ENCODE measurements at places on chromosomes 3 and 15. TPM values are rescaled to one million over a fixed set of nuclear protein-coding genes. Genes with fewer than 3 reads are reported as not detected.

ABHD17C gene
- total RNA-seq, result 0.96 TPM

SNUPN gene
- total RNA-seq, result 6.7 TPM

TMEM108 gene
- not detected for total RNA-seq

SKOR1 gene
- total RNA-seq, result not detected

DUOXA2 gene
- 0.32 TPM for total RNA-seq

- DNase-seq, result no peak
These were observed 532.7 kb downstream of the SOX2 start for GRCh38 chr3:182244222-182244971.

DNA sequence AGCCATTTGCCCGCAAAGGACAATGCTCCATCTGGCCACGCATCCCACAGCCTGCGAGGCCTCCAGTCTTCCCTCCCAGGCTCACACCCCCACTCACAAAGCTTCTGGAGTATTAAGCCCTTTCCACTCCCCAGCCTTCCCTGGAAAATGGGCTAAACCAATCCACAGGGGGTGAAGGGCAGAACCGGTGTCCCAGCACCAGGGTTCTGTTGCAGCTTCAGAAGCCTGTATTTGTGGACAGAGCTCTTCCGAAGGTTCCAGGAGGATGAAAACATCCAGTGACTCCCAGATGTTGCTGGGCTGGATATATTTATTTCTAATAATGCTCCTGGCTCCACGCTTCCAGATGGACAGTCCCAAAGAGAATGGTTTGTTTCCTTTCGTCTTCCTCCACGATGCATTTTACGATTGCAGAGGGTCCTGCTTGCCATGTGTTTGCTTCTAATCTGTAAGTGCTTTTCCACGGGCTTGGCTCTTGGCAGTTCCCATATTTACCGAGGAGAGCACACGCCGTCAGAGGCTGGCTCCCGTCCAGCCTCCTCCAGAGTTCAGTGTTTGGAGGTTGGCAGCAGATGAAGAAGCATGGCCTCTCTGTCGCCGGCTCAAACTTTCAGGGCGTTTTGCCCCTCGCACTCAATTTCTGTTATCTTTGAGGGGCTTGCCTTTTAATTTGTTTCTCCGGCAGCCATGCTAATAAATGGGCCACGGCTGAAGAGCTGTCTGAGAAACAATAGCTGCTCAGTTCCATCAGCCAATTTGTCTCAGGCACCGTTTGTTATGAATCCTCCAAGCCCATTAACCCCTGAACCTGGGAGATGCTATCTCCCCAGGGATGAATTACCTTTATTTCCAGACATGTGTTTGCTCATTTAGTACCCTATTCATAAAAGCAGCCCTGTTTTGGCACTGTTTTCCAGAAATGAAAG lies 367.9 kb upstream of the PROK2 start:
- DNase-seq, result peak; percentile 84

- DNase-seq, result no peak
These were observed 65.5 kb downstream of the SMAD3 start for GRCh38 chr15:67130673-67131601.

DNA sequence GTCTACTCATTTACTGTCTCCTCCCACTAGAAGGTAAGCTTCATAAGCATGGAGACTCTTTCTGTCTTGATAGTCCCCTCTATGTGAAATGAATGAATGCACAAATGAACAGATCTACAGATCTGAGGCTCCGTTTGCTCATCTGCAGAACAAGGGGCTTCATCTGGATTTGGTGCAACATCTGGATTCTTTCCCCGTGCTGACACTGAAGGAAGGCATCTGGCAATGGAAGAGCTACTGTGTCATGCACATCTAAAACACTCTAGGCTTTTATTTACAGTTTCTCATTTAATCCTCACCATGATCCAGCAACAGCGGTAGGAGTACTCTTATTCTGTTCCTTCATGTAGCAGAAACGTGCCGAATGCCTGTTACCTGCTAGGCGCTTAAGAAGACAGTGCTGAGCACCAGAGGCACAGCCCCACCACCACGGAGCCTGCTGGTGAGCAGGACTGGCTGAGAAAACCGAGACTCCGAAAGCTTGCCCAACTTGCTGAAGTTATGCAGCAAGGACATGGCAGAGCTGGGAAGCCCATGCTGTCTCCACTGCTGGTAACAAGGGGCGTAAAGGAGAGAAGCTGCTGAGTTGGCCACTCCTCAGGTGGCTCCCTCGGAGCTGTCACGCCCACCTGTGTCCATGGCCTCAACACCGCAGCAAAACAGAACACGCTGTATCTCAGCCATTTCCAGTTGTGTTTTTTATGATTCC lies 31.1 kb downstream of the LSM3 start:
- DNase-seq, result no peak

GRCh38 chr3:127732879-127733350 lies 60.2 kb downstream of the ABTB1 start:
- DNase-seq, result no peak

- DNase-seq, result no peak
These were observed 20.3 kb upstream of the CSPG4 start for GRCh38 chr15:75732809-75733451.

DNA sequence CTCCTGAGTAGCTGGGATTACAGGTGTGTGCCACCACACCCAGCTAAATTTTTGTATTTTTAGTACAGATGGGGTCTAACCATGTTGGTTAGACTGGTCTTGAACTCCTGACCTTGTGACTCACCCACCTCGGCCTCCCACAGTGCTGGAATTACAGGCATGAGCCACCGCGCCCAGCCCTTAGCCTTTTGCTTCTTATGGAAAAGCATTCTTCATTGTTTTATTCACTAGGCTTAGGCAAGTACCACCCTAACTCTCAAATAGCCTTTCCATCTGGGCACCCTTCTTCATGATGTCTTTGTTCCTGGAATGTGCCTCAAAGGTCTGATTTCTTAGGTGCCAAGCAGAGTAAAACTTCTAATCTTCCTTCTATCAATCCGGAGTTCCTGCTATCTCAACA lies 641.8 kb downstream of the FHIT start:
- no peak for DNase-seq

DNA sequence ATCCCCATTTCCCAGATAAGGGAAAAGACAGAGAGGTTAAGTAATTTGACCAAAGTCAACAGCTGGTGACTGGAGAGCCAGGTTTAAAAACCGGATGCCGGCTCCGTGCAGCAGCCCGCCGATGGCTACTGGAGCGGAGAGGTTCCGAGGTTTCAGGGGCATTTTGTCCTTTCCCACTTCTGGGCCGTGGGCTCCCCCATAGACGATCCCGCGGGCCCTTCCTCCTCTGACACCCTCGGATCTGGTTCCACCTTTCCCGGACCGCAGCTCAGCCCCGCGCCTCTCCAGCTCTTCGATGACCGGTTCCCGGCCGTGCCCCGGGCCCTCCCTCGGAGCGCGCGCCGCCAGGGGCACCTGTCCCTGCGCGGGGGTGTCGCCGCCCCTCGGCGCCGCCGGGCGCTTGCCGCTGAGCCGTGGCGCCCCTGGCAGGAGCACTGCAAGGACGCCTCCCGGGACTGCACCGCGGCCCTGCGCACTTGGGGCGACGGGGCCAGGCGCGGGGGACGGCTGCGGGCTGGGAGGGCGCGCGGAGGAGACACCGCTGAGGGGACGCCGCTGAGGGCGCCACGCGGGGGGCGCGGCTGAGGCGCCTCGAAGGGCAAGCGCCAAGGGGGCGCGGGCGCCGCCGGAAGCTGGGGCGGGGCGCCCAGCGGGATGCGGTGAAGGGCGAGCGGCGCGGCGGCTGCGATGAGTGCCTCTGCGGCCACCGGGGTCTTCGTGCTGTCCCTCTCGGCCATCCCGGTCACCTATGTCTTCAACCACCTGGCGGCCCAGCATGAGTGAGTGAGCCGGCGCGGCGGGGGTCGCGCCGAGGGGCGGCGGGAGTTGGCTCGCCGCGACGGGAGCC lies at the start of gene TM6SF1:
Gene TM6SF1, plus strand, starts transcription at position 652 of the 847 bp plus-strand sequence. Its CDS starts 36 bp downstream, at position 688.
- DNase-seq, result no peak

DNA sequence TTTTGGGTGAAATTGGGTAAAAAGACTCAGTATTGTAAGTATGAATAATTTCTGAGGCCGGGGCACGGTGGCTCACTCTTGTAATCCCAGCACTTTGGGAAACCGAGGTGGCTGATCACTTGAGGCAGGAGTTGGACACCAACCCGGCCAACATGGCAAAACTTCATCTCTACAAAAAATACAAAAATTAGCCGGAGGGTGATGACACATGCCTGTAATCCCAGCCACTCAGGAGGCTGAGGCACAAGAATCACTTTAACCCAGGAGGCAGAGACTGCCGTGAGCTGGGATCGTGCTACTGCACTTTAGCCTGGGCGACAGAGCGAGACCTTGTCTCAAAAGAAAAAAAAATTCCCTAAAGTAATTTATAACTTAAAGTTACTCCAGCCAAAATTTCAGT lies 162.2 kb downstream of the APBA2 start:
- peak; percentile 19 for DNase-seq

DNA sequence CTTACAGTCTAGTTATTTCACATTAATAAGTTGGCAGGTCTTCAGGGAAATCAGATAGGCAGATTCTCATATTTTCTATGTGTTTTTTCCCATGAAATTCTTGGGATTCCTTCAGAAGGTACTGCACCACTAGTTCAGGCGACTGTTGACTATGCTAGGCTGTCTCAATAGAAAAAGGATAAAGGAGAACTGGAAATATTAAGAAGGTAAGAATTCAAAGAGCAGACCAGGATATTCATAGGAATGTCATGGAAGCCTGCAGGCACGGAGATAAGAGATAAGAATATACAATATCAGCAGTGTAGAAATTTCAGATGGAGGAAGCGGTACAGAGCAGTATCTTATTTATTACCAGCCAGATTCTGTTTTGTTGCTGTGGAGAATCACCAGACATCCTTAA lies 432.1 kb upstream of the MDFIC2 start:
- no peak for DNase-seq

DNA sequence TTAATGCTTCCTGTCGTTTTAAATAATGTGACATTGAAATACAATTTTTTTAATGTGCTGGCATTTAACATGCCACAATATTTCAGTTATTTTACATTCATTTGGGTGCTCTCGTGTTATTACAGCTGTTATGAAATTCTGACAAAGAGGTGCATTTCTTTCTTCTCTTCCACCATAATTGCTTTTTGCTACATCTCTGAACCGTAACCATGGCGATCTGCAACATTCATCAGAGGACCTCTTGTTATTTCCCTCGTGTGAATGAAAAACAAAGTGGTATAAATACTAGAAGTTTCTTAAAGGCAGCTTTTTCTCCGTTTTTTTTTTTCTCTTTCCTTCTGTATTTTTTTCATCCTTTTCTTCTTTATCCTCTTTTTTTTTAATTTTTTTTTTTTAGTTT lies 316.4 kb downstream of the MCTP2 start:
- no peak for DNase-seq

DNA sequence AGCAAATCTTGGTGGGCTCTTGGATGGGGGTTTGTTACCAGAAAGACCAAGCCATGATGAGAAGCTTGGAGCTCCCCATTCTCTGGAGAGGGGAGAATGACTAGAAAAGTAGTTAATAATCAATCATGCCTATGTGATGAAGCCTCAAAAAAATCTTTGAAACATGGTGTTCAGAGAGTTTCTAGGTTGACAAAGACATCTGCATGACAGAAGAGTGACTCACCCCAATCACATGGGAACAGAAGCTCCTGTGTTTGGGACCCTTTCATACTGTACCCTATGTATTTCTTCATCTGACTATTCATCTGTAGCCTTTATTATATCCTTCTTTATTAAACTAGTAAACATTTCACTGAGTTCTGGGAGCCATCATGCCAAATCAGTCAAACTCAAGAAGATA lies 87.4 kb downstream of the BCHE start:
- DNase-seq, result no peak

- no peak for DNase-seq
These were observed 4.4 kb upstream of the ATOSA start for GRCh38 chr15:52683580-52683979.

- DNase-seq, result no peak
These were observed 216.9 kb downstream of the ATP8B4 start for GRCh38 chr15:49901996-49902684.

DNA sequence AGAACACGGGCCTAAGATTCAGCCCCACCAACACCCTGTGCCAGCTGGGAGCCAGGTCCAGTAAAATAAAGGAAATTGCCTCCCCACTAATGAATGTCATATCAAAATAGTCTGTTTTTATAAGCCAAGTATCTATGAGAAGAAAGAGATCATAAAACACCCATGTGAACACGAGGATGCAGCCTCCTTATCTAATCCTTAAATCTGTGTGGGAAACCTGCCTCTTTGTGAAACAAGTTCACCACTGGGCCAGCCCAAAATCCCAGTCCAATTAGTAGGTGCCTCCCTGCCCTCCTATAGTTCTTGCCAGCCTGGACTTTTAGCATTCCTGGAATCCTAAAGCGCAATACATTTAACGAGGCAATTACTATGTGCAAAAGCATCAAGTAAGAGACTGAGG lies 42.0 kb downstream of the SCAPER start:
- no peak for DNase-seq

DNA sequence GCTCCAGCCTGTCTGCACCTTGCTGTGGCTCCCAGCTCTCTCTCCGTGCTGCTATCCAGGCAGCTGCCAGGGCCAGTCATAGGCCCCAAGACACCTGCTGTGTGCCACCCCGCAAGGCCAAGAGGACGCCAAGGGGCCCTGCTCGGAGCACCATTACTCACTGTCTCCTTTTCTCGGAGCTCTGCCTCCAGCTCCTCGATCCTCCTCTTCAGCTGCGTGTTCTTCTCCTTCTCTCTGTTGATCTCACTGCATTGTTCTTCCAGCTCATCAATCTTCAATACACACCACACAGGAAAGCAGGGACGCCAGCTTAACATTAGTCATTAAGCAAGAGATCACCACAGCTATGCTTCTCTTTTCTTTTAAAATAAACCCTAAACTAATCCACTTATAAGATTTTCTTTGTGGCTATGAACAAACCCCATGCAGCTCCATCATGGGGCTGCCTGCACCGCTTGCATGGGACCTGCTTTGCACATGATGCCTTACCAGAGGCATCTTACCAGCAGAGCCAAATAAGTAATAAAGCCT lies 42.6 kb downstream of the WHAMM start:
- DNase-seq, result no peak

- no peak for DNase-seq
These were observed 343.2 kb upstream of the ADAMTS9 start for GRCh38 chr3:65030847-65031463.

GRCh38 chr3:53795789-53796560 lies 50.2 kb downstream of the CHDH start:
- no peak for DNase-seq

DNA sequence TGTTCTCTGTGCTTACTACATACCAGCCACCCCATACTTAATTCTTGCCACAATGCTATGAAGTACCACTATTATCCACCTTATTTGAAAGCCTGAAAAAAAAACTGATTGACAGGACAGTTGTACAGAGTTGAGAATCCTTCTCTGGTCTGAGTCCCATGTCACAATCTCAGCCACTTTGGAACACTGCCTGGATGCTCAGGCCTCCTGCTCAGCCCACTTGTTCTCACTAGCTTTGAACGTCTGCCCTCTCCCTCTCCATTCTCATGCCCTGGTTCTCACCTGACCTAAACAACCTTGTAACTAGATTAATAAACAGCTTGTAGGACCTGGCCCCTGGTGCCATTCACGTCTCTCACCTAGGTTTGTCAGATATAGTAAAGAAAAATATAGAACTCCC lies 53.9 kb downstream of the TRIM69 start:
- DNase-seq, result no peak

All from ascending aorta (tissue), 2 donors.